GM12878 (cell line): ENCODE measurements at places on chromosomes 16 and 17.

- no peak for DNase-seq
Observed at GRCh38 chr17:614653-615546, 99.7 kb downstream of the VPS53 start.

GRCh38 chr16:89010210-89010925 is 33.4 kb upstream of the CBFA2T3 start:
- DNase-seq = no peak

DNA sequence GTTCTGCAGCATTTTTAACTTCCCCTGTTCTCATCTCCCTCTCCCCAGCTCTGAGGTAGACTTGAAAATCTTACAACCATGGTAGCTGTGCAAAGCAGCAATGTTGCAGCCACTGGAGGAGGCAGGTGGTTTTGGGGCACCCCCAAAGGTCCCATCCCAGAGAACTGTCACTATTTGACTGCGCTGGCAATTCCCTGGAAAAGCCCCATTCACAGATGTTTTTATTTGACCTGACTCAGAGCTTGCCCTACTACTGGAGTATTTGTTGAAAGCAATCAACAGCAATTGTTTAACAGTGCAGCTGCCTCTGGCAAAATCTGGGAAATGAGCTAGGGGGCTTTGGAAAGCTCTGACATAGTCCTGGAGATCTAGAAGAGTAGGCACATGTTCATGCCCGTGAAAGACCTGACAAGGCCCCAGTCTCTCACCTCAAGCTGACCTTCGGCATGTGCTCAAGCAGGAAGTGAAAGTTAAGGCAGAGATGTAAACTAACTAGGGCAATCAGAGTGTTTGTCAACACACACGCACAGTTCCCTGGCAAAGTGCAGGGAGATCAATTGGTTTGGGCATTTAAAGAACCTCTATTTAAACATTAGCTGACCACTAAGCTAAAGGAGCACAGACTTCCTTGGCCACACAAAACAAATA is 19.7 kb upstream of the PIK3R5 start:
- DNase-seq = no peak

DNA sequence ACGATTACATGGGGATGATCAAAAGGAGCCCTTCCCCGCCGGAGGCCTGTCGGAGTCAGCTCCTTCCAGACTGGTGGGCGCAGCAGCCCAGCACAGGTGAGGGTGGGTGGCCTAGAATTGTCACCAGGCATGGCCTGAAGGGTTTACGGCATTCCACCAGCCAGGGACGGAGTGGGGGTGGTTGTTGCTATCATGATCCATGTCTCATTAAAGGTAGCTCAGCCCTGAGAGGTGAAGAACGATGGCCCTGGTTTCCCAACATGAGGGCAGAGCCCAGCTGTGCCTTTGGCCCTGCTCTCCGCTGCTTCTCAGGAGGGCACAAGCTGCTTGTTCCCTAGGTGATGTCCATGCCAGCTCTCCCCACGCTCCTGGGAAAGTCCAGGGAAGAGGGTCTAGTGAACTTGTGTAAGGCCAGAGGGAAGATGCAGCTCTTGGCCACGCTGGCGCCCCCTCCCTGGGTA is 14.2 kb downstream of the IRF8 start:
- no peak for DNase-seq

DNA sequence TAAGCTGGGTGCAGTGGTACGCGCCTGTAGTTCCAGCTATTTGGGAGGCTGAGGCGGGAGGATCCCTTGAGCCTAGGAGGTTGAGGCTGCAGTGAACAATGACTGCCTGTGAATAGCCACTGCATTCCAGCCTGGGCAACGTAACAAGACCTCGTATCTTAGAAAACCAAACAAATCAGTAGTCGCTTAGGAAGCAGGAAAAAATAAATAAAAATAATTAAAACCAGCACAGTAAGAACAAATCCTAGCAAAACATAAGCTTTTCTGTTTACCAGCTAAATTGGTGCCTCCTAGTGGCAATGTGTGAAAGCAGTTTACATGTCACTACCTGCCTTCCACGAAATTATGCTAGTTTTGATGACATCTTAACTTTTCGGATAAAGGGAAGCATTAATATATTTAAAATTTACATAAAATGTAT is 1.3 kb downstream of the ARMC5 start:
- no peak for DNase-seq

DNA sequence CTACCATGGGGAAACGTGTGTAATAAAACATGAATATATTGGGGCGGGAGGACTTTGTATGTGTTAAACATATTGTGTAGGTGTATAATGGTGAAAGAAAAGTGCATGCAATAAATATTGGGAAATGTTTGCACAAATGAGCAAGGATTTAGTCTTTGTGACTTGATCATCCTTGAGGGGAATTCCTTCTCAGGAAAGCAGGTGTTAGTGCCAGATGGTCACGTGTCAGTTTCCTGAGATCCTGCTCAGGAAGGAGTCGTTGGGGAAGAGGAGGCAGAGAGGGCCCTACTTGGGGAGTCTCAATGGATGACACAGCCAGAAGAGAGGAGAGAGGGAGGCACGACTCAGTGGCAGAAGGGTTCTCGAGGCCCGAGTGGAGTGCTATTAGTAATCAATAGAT is 53.2 kb downstream of the MSI2 start:
- no peak for DNase-seq

- no peak for DNase-seq
Observed at GRCh38 chr16:79638386-79638785, 37.8 kb upstream of the MAF start.

DNA sequence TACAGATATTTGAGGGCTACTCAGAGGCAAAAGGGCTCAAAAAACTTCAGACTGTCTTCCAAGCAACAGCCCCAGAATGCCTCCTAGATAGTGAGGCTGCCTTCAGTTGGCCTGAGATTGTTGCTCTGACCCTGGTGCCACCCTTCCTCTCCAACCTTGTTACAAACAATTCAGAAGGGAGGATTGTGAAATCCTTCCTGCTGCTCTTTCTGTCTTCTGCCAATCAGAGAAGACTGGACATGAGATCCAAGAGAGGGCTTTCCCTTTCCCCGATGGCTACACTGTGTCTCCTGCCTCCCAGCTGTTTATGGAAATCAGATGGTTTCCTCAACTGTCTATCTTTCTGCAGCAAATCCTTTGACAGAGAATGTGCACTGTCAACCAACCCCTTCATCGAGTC is 419.9 kb downstream of the CDH13 start:
- DNase-seq = no peak

- DNase-seq = no peak
Observed at GRCh38 chr17:76336756-76337412, 16.8 kb downstream of the PRPSAP1 start.

GRCh38 chr17:80036715-80037477 is 454 bp downstream of the CCDC40 start:
- DNase-seq = no peak

DNA sequence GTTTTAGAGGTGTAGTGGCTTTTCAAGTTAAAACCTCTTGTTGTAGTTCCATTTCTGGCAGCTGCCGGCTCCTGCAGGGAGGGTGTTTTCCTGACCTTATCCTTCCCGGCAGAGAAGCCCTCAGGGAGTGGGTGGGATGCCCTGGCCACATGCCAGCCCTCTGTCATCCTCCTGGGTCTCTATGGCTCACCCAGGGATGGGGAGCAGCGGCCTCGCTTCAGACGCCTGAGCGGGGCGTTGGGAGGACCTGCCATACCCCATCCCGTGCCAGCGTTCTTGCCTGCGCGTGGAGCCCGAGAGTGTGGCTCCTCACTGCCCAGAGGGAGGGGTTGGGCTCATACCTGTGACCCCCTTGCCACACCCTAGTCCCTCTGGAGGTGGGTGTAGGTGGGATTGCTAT is 11.9 kb downstream of the KCNJ12 start:
- no peak for DNase-seq

DNA sequence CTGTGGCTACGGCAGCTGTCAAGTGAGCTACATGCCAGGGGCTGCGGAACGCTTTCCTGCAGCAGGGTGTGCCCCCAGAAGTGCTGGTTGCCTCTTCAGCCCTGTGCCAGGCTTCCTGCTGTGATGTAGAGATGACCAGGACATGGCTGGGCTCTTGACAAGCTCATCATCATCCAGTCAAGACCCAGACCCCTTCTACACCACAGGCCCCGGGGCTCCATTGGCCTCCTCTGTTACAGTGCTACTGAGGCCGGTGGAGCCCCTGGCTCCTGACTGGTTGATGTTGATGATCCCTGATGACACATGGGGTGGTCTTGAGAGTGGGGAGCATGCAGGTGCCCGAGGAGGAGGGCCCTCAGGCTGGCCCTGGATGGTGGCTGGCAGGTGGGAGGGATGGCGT is 50.1 kb downstream of the B9D1 start:
- no peak for DNase-seq

GRCh38 chr16:61897657-61898056 is 138.6 kb downstream of the CDH8 start:
- DNase-seq = no peak

- DNase-seq = no peak
Observed at GRCh38 chr17:17553217-17554195, 38.0 kb downstream of the PEMT start.

GRCh38 chr17:9772658-9773057 is 18.7 kb downstream of the DHRS7C start:
- no peak for DNase-seq

DNA sequence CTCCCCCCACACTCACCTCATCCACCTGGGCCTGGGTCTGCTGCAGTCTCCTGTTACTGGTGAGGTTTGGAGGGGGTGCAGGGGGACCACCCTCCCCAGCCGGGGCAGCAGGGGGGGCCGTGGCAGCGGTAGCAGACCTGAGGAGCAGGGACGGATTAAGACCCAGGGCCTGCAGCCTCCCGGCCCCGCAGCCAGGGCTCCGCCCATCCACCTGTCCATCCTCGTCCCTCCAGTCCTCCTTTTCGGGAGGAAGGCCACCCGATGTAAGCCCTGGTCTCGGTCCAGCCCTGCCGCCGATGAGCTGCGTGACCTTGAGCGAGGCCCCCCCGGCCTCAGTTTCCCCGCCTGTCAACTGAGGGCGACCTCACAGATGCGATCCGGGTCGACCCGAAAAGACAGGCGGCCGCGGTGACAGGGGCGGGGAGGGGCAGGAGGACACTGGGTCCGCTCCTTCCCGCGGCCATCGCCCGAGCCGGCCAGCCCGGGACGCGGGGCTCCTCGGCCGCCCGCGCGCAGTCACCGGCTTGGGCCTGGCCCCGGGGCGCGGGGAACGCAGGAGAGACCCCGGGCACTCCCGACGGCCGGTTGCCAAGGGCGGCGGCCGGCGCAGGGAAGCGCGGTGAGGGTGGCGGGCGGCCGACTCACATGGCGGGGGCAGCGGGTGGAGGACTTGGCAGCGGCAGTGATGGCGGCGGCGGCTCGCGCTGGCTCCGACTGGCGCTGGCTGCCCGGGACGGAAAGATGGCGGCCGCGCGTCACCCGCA is at the start of gene VAMP2:
TSS of gene VAMP2 (minus strand) at position 716 of the 764 bp plus-strand sequence. CDS start at position 647, 69 bp downstream.
- DNase-seq = no peak

DNA sequence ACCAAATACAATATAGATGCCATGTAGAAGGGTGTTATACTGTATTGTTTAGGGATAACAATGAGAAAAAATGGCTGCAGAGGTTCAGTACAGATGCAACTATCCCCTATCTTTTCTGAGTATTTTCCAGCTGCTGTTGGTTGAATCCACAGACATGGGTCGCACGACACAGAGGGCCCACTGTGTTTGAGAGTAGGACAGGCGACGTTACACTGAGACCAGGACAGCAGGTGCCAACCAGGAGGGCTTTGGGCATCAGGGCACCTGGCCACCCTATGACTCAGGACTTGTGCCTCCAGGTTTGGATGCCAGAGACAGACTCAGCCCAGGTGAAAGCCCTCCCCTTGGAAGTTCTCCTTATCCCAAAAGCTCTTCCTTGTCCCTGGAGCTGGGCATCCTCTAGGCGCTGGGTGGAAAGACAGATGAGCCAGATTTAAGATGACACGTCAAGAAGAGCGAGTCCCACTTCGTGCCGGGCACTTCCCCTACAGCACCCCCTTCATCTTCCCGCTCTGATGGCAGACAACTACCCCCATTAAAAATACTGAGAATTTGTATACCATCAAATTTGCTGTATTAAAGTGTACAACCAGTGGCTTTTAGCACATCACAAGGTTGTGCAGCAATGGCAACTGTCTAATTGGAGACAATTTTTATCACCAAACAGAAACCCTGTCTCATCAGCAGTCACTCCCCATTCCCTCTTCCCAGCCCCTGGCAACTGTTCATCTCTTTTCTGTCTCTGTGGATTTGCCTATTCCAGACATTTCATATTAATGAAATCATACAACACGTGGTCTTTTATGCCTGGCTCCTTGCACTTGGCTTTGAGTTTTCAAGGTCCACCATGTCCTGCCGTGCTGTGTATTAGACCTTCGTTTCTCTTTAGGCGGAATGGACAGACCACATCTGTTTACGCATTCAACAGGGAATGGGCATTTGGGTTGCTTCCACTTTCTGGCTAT is 30.6 kb downstream of the TNFRSF13B start:
- no peak for DNase-seq

DNA sequence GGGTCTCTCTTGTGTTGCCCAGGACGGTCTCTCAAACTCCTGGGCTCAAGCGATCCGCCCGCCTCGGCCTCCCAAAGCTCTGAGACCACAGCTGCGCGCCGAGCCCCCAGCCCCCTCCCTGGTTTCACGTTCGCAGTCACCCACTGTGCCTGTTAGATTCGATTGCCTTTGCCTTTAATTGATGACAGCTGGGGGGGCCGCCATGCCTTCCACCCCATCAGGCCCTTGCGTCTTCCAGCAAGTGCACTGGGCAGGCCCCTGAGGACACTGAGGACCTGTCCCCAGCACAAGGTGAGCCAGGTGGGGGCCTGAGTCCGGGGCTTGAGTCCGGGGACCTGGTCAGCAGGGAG is 3.3 kb downstream of the IGFALS start:
- no peak for DNase-seq

DNA sequence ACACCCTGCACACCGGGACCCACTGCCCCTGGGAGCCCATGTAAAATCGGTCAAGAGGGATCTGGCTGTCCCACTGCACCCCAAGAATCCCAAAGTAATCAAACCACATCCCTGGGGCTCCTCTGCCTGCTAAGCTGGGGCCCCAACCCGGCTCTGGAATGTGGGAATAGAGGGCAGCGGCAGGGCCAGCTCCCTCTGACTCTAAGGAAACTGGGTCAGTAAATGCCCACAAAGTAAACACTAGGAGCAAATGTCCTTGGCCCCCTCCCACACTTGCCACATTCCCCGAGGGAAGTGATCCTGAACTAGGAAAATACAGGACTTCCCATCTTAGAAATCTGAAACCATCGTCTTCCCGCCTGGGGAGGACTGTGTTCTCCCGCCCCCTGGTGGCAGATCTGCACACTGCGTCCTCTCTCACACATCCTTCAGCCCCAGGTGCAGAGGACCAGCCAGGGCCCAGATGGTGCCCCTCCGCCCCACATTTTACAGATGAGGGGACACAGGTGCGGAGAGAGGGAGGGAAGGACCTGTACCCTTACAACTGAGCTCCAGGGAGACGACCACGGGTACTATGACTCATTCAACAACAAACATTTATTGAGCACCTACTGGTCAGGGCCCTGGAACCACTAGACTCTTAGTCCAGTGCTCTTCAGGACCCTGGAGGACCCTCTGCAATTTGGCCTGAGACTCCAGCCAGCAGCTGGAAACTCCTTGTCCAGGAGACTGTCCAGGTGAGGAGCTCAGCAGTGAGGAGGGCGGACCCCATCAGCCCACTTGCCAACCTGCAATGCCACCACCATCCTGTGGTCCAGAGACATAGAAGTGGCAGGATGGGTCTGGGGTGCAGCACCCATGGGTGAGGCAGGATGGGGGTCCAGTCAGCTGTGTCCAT is 10.1 kb downstream of the P3H4 start:
- no peak for DNase-seq

GRCh38 chr17:70314506-70314905 is 145.2 kb downstream of the KCNJ2 start:
- no peak for DNase-seq
